Activated T-cell treated with anti-CD3 and anti-CD28 coated beads, Interleukin-2, amount 50 U/mL, for 72 hours (primary cell): ENCODE measurements at places on chromosomes 12 and 14.

DNA sequence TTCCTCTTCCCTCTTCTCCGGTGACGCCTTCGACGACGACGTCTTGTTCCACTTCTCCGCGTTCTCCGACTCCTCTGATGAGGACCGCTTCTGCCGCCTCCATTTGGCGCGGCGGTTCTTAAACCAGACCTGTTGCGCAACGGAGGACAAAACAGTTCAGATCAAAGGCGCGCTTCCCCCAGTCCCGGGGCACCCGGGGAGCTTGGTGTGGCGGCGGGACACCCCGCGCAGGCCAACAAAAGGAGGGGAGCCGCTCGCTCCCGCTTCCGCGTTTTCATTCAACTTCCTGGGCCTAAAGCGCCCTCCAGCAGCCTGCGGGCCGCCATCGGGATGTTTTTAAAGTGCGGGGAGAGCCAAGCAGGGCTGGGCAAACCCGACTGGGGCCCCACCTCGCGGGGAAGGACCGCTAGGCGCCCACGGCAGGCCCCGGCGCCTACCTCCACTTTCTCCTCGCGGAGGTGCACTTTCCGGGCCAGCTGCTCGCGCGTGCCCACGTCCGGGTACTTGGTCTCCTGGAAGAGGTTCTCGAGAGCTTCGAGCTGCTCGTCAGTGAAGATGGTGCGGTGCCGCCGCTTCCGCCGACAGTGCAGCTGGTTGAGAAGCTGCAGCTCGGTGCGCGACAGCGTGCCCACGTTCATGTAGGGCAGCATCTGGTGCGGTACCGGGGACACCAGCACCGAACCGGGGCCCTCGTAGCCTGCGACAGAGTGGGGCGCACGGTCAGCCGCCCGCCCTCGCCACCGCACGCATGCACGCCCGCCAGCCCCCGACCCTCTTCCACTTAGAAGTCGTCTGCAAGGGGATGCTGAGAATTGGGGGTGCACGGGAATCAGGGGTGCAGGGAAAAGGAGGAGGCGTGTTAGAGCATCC is 1.2 kb downstream of the GSC start:
- peaks cover 15% of the 10 kb centered on the region for H3K4me1 ChIP-seq
- DNase-seq, result peak; percentile 56
- peak overlapping the region; percentile 68 for H3K27ac ChIP-seq
- H3K4me3 ChIP-seq, result peak overlapping the region; percentile 80
- peaks cover 4% of the 10 kb centered on the region for H3K36me3 ChIP-seq

DNA sequence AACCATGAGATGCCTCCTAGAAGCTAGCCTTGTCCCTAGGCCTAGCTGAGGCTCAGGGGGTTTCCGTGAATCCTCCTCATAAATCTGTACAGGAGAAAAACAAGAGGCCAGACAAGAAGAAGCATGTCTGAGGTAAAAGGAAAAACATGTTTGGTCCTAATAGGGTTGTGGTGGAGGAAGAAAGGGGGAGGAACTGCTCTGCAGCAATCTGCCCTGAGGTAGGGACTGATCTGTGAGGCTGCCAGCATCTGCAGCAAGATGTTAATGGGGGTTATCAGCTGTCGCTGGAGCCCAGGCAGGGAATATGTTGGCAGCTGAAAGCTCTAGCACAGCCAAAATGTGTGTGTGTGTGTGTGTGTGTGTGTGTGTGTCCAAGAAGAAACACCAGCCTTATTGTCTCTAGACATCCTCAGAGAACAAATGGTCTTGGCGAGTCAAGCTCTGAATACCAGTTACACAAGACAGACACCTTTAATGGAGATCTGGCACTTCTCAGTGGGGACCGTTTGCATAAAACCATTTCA is 218.5 kb downstream of the NUAK1 start:
- H3K27ac ChIP-seq, result no peak overlapping the region
- H3K36me3 ChIP-seq, result no peaks in the 10 kb centered on the region
- H3K4me1 ChIP-seq, result no peaks in the 10 kb centered on the region
- no peaks in the 10 kb centered on the region for H3K27me3 ChIP-seq

DNA sequence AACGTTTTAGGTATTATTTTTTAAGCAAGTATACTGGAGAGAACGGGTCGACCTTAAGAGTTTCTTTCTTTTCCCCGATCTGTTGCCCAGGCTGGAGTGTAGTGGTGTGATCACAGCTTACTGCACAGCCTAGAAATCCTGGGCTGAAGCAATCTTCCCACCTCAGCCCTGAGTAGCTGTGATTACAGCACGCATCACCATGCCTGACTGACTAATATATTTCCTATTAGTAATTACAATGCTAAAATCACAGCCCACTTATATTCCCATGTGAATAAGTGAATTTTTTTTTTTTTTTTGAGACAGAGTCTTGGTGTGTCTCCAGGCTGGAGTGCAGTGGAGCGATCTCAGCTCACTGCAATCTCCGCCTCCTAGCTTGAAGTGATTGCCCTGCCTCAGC is 50.4 kb downstream of the DICER1 start:
- peaks cover 26% of the 10 kb centered on the region for H3K36me3 ChIP-seq
- no peak overlapping the region for H3K27ac ChIP-seq
- H3K4me3 ChIP-seq, result no peak overlapping the region
- DNase-seq, result no peak

GRCh38 chr12:129530984-129531383 is 372.8 kb downstream of the TMEM132D start:
- no peaks in the 10 kb centered on the region for H3K27me3 ChIP-seq
- H3K4me3 ChIP-seq, result no peak overlapping the region
- peaks cover 2% of the 10 kb centered on the region for H3K36me3 ChIP-seq
- no peaks in the 10 kb centered on the region for H3K4me1 ChIP-seq
- DNase-seq, result no peak

DNA sequence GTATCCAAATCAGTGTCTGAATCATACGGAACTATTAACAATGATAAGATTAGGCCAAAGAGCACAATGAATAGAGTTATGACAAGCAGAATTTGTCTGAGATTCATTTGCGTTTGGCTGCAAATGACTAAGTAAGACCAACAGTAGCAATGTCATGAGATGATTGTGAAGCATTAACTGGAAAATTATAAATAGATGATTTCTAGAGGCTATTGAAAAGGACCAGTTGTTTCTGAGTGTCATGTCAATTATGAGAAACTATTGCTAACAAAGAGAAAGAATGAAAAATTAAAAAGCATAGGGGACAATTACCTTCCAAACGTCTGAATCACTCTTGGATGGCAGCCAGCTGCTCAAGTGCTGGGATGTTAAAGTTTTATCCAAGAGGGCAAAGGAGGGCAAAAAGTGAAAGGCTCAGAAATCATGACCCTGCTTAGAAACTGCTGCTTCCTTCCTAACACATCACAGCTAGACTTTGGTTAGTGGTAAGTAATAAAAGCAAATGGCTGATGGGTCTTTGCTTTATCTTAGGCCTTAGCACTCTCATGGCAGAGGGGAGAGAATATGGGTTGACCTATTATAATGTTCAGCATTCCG is 89.0 kb downstream of the AKAP6 start:
- no peaks in the 10 kb centered on the region for H3K27me3 ChIP-seq
- no peak overlapping the region for H3K27ac ChIP-seq
- no peaks in the 10 kb centered on the region for H3K36me3 ChIP-seq
- no peak overlapping the region for H3K4me3 ChIP-seq

GRCh38 chr14:29558516-29558915 is 369.1 kb downstream of the PRKD1 start:
- H3K36me3 ChIP-seq, result no peaks in the 10 kb centered on the region
- H3K4me3 ChIP-seq, result no peak overlapping the region
- H3K4me1 ChIP-seq, result no peaks in the 10 kb centered on the region
- no peak overlapping the region for H3K27ac ChIP-seq

DNA sequence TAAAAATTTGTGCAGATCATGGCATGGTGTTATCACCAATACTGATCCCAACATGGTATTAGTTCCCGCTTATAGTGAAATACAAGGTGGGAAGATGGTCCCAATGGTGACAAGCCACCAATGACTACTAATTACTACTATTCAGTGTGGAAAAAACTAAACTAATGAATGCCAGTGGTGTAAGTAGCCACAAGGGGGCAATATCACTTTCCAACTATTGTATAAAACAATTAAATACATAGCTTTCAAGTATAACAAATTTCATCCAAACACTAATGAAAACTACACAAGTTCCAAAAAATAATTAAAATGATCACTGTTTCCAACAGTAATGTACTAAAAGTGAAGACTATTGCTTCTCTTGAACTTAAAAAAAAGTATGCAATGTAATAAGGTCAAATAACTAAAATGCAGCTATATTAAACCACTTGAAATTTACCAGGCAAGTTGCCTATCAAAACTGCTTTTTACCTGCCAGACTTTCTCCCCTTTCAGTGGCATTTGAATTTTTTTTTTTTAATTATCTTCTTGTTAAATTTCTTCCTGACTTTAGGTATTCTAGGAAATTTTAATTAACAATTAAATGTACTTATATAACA is 58.0 kb downstream of the PAPLN start:
- no peak overlapping the region for H3K4me3 ChIP-seq
- H3K36me3 ChIP-seq, result peaks cover 5% of the 10 kb centered on the region
- no peak for DNase-seq
- peaks cover 37% of the 10 kb centered on the region for H3K4me1 ChIP-seq
- no peaks in the 10 kb centered on the region for H3K27me3 ChIP-seq

DNA sequence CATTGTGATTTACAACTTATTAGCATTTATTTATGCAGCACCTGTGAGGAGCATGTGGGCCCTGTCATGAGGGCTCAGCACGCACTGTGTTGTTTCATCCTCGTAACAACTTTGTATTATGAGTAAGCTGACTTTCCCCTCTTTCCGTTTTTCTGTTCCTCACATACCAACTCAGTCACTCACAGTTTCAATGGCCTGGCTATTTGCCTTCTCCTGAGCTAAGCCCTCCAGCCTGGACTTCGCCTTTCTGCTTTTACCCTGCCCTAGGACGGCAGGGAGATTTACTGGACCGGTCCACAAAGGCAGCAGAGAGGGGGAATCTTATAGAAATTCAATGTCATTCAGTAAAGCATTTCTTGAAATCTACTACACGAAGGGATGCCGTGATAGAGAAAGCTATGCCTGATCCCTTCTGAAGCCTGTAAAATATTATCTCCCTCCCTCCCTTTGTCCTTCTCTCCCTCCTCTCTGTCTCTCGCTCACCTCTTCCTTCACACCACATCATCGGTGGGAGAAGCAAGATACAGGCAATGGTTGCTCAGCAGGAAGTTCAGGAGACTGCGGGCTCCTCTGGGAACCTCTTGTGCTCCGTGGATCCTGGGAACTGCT is 219.2 kb upstream of the TBX3 start:
- no peak overlapping the region for H3K27ac ChIP-seq
- no peaks in the 10 kb centered on the region for H3K27me3 ChIP-seq
- H3K36me3 ChIP-seq, result no peaks in the 10 kb centered on the region
- no peaks in the 10 kb centered on the region for H3K4me1 ChIP-seq
- H3K4me3 ChIP-seq, result no peak overlapping the region

- no peaks in the 10 kb centered on the region for H3K27me3 ChIP-seq
- H3K36me3 ChIP-seq, result peaks cover 12% of the 10 kb centered on the region
- no peak overlapping the region for H3K4me3 ChIP-seq
- no peak overlapping the region for H3K27ac ChIP-seq
Measured at GRCh38 chr12:102350070-102350469, 130.3 kb downstream of the IGF1 start.

- H3K27me3 ChIP-seq, result no peaks in the 10 kb centered on the region
- no peaks in the 10 kb centered on the region for H3K36me3 ChIP-seq
- H3K4me3 ChIP-seq, result no peak overlapping the region
- H3K27ac ChIP-seq, result no peak overlapping the region
Measured at GRCh38 chr14:53408175-53408879, 255.2 kb upstream of the DDHD1 start.

DNA sequence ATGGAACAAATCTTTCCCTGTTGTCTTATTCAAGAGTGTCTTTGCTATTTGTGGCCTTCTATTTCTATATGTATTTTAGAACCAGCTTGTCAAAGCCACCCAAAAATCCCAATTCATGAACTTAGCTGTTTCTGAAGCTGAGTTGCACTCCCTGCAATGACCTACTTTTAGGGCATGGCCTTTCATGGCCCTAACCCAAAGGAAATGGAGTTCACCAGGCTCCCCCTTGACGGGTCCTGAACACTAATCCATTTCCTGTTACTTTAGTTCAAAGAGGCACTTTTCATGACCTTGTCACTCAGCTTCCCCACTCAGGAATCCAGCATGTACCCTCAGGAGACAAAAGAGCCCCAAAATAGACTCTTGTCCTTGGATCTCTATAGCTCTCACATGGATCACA is 7.6 kb downstream of the TMED8 start:
- no peaks in the 10 kb centered on the region for H3K27me3 ChIP-seq
- H3K4me3 ChIP-seq, result no peak overlapping the region
- peaks cover 44% of the 10 kb centered on the region for H3K4me1 ChIP-seq
- H3K36me3 ChIP-seq, result peaks cover 6% of the 10 kb centered on the region

- H3K36me3 ChIP-seq, result no peaks in the 10 kb centered on the region
- H3K4me1 ChIP-seq, result no peaks in the 10 kb centered on the region
- no peak for DNase-seq
Measured at GRCh38 chr14:104344818-104345620, 206.6 kb downstream of the KIF26A start.

DNA sequence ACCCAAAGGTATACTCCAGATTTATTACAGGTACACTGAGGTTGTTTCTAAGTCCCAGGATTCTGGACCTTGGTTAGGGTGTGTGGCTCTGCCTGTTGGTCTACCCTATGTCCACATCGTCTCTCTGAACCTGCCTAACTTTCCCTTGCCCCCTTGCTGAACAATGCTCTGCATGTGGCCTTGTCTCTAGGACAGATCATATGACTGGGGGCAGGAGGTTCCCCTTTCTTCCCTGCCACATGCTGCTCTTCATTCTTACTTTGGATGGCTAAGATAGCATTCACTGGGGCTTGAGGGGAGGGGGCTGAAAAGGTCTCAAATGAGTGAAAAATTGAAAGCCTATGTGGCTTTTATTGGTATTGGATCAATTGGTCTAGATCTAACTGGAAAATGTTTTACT is 49.2 kb downstream of the MBIP start:
- H3K36me3 ChIP-seq, result no peaks in the 10 kb centered on the region
- no peak for DNase-seq
- peaks cover 20% of the 10 kb centered on the region for H3K4me1 ChIP-seq
- H3K27me3 ChIP-seq, result peaks cover 71% of the 10 kb centered on the region

- no peak overlapping the region for H3K27ac ChIP-seq
- no peaks in the 10 kb centered on the region for H3K27me3 ChIP-seq
- no peak overlapping the region for H3K4me3 ChIP-seq
- no peaks in the 10 kb centered on the region for H3K36me3 ChIP-seq
Measured at GRCh38 chr12:130482448-130482847, 144.8 kb downstream of the PIWIL1 start.

GRCh38 chr14:35973770-35974169 is 147.6 kb downstream of the BRMS1L start:
- no peak for DNase-seq
- H3K4me3 ChIP-seq, result no peak overlapping the region
- no peak overlapping the region for H3K27ac ChIP-seq
- H3K4me1 ChIP-seq, result no peaks in the 10 kb centered on the region
- no peaks in the 10 kb centered on the region for H3K27me3 ChIP-seq
- peaks cover 1% of the 10 kb centered on the region for H3K36me3 ChIP-seq

DNA sequence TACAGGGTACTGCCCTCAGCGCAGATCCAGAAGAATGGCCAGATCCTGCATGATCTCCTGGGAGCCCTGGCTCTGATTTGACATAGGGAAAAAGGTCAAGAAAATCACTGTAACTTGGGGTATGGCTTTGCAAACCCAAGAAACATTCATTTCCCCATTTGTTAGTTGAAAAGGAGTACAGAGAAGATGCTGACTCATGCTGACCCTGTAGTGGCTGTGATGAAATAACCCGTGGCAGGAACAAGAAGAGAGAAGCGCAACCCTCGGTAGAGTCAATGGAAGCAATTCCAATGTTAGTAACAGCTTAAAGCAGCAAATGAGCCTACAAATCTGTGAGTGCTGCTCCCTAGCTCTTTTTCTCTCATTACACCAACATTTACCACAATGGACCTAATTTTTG is 281.6 kb upstream of the NPAS3 start:
- DNase-seq, result no peak
- H3K4me3 ChIP-seq, result no peak overlapping the region
- no peaks in the 10 kb centered on the region for H3K27me3 ChIP-seq
- H3K4me1 ChIP-seq, result no peaks in the 10 kb centered on the region
- no peaks in the 10 kb centered on the region for H3K36me3 ChIP-seq
